Anterior cingulate cortex (tissue), 58 donors: ENCODE measurements at places on chromosomes 3 and 15.

DNA sequence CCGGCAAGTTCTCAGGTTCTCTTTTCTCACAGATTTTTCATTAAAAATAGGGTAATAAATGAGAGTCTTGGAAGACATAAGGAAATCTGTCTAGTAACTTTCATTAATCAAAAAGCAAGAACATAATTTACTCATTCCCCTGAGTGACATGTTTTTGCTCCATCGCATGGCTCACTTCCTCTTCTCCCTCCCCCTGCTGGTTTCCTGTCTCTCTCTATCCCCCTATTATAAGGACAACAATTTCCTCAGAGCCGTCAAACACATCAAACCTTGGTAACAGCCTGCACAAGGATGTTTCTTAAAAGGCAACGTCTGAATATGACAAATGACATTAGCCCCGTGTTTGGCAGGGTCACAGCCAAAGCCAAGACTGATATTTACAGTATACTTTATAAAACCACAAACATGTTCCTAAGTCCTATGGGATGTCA is 1149.6 kb downstream of the IGSF11 start:
- no peak for DNase-seq

GRCh38 chr3:112020674-112021085 is 13.9 kb upstream of the TMPRSS7 start:
- DNase-seq, result no peak

DNA sequence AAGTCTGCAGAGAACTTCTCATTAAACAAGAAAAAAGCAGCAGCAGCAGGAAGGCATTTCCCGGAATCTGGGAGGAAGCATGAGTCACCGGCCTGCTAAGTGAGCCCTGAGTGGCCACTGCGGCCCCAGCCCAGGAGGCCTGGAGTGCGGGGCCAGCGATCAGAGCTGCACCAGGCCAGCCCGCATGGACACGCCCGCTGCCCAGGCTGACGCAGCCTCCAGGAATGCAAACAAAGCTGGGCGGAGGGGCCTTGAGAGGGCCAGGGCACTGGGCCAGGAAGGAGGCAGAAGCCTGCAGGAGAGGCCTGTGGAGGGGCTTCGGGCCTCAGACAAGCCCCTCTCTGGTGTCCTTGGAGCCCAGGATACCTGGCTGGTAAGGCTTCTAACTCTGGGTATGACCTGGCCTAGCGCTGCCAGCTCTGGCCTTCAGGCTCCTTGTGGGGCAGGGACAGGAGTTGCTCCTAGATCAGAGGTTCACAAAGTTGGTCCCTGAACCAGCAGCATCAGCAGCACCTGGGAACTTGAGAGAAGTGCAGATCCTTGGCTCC is 101.2 kb downstream of the SMAD6 start:
- DNase-seq, result no peak

GRCh38 chr3:157274644-157275137 is 114.7 kb upstream of the CCNL1 start:
- DNase-seq, result no peak

DNA sequence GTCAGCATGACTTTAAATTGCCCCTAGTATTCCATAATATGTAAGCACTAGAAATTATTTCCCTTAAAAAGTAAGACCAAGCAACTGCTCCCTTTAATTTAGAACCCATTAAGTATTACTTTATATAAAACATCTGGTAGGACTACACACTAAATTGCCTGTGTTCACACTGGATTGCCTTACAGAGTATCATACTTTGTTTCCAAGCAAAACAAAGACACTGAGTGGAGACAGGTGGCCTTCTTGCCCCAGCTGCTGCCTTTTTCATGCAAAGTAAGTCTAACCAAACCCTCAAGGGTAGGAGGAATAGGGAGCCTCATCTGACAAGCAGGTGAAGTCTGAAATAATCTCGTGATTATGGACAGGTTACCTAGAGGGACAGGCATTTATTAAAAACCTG is 87.3 kb downstream of the PEX5L start:
- DNase-seq, result no peak

GRCh38 chr3:69079269-69080159 is 651 bp downstream of the UBA3 start:
- no peak for DNase-seq

DNA sequence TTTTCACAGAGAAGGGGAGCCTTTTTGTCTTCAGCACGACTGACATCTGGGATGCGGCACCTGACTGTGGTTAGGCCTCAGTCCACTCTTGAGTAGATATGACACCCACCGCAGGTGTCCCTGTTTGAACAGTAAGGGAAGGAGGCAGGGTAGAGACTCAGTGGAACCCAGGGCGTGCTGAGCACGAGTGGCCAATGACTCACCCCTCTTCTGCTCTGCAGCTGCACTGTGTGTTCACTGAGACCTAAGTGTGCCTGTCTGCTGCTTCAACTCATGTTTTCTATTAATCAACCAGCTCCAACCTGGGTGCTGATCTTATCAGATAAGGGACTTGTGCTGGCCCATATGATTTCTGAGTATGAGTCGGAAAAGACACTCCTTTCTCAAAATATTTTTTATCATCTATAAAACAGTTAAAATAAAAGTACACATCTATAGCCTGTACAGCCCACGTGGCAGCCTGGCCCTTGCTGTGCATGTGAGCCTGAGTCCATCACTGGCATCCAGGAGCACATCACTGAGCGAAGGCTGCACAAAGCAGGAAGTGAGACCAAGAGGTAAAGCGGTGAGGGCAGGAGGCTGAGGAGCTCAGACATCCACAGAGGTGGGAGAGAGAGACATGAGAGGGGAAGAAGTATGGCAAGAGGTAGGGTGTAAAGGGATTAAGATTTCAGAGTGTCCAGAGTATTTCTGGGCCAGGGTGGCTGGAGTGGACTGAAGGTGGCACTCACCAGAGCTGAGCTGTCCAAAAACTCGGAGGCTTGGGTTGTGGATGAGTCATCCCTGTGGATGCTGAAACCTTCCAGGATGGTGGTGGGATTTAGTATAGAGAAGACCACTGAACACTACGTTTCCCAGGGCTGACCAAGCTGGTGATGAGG is 49.2 kb downstream of the SLC41A3 start:
- no peak for DNase-seq

DNA sequence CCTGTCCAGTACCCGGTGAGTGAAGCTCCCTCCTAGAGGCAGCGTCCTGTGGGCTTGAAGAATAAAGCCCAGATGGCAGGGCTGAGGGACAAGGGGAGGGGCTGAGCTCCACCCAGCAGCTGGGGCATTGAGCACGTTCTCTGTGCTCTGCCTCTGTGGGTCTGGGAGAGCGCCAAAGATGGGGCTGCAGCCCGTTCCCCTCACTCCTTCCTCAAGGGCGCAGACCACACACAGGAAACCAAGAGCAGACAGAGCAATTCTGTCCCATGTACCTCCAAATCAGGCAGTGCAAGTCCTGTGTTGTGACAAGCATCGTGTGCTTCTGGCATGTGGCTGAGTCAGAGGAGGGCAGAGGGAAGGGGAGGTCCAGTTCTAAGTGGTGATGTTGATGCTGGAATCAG is 15.7 kb upstream of the KIF23 start:
- no peak for DNase-seq

GRCh38 chr3:71709908-71710511 is 15.2 kb downstream of the EIF4E3 start:
- DNase-seq, result no peak

GRCh38 chr3:169678122-169678521 is 14.6 kb upstream of the MECOM start:
- DNase-seq, result no peak

DNA sequence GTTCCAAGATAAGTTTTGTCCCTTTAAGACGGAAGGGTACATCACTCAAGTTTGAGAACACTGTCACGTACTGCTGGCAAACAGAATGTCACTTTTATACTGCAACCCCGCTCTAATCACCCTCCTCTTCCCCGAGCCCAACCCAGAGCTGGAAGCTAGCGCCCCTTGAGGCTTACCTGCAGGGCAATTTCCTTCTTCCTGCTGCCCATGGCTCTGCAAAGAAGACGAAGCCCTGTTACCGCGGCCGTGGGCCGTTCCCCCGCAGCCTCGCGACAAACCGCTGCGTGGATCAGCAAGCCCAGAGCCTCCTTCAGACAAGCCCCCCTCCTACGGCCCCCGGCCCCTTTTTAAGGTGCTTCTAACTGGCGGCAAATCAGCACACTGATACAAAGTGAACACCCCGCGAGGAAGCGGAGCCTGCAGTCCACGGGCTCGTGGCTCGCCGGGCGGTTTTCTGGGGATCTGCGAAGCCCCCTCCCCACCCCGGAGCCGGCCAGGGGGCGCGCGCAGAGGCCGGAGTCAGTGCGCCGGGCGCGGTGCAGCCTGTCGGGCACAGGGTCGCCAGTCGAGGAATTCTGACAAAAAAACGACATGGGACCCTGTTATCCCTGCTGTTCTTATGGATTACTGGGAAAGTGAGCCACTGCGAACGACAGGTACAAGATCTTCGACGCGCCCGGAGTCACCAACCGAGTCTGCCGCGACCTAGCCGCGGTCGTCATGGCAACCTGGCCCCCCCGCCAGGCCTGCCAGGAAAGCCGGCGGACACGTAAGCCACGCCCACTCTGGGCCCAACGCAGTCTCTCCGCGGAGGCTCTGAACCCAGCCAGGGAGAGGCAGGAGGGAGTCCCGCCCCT is at the start of gene NME9:
Gene NME9, minus strand, starts transcription at position 725 of the 857 bp plus-strand sequence. Its CDS starts 516 bp downstream, at position 209.
- peak; percentile 85 for DNase-seq

- DNase-seq, result no peak
These were observed 150.3 kb downstream of the AGBL1 start for GRCh38 chr15:86229936-86230335.

- no peak for DNase-seq
These were observed 264.7 kb upstream of the ROPN1 start for GRCh38 chr3:124256599-124256998.

DNA sequence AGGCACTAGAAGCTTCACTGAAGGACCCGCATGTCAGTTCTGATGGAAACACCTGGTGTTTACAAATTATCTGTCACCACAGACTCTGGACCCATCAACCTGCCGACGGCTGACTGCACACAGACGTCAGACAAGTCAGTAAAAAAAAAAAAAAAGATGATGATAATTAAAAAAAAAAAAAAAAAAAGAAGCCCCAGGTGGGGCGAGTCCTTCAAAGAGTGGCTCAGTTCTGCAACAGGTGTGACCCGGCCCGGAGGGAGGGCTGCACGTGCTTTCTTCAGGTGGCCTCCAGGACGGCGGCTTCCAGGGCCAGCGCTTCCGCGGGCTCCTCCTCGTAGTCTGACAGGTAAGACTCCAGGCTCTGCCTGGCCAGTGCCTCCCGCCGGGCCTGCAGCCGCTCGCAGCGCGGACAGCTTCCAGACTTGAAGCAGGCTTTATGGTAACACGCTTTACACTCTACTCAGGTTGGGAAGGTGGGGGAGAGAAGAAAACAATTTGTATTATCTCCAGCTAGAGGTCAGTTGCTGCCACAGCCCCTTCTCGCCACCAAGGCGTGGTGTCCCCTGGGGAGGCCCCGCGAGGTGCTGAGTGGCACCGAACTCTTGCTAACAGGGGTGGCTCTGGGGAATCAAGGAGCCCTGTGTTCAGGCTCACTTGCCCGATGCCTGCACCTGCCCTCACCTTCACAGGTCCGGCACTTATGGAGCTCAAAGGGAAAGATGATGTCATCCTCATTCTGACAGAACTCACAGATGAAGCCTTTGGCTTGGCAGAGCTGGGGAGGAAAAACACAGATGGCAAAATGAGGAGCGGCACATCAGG is 61.8 kb downstream of the RUBCN start:
- DNase-seq, result no peak

GRCh38 chr3:33124638-33125037 is 10.8 kb downstream of the CRTAP start:
- DNase-seq, result no peak

DNA sequence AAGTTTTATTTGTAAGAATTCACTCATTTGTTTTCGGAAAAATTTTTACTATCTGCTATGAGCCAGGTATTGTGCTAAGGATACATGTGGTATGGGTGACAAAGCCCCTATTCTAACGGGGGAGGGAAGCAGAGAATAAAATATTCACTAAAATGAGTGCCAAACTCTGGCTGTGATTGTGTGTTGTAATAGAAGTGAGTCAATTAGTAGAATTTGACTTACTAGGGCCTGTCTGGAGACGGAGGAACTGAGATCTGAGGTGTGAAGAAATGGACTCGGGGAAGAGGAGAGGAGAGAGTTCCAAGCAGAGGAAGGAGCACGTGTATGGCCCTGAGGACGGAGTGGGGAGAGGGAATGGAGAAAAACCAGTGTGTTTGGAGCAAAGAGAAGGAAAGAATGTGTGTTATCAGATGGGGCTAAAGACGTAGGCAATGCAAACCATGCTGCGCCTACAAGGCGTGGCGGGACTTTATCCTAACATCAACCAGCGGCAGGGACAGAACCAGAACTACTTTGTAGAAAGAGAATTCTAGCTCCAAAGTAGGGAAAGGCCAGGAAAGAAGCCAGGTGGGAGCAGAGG is 89.1 kb downstream of the OSBPL10 start:
- no peak for DNase-seq

- no peak for DNase-seq
These were observed 274.3 kb upstream of the TRIM42 start for GRCh38 chr3:140403608-140404007.

DNA sequence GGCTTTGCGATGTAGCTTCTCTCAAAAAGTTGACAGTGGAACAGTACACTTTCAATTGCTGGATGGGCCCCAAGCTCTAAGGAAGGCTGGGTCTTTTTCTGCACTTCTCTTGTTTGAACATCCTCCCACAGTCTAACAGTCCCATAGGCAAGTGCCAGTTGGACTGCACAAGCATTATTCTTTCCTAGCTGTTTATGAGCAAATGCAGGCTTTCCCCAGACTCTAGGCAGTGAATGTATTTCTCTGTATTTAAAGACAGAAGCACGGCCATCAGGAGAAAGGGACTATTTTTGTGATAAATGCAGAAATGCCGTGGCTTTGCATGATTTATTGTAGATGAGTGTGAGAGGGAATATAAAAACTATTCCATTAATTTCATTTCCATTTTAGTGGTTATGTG is 539.3 kb upstream of the LMCD1 start:
- peak; percentile 1 for DNase-seq

- DNase-seq, result no peak
These were observed 472.3 kb upstream of the PROK2 start for GRCh38 chr3:72257203-72257602.

DNA sequence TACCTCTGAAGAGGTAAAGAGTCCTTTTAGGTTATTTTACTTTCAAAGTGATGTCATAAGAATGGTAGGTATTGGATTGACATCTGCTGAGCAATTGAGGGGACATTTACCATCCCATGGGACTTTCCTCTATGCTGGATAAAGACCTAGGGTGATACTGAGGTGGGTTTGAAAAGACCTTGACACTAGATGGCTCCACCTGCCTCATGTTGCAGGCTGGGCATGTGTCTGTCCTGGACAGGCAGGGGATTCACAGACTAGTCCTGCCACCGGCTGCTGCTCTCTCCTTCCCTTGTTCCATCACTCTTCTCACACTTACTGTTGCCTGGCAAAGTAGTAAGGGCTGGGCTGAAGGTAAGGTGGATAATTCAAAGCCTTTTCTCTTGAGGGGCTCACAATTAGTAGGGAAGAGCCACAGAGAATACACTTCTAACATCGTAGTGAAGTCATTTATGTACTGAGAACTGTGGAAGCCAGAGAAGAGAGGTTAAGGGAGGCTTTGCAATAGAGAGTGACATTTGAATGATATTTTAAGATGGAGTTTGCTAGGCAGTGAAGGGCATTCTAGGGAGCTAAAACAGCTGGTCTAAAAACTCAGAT is 27.7 kb downstream of the TRAK1 start:
- DNase-seq, result peak; percentile 28
